HFF-Myc (cell line): ENCODE measurements at places on chromosomes 5 and 9.

DNA sequence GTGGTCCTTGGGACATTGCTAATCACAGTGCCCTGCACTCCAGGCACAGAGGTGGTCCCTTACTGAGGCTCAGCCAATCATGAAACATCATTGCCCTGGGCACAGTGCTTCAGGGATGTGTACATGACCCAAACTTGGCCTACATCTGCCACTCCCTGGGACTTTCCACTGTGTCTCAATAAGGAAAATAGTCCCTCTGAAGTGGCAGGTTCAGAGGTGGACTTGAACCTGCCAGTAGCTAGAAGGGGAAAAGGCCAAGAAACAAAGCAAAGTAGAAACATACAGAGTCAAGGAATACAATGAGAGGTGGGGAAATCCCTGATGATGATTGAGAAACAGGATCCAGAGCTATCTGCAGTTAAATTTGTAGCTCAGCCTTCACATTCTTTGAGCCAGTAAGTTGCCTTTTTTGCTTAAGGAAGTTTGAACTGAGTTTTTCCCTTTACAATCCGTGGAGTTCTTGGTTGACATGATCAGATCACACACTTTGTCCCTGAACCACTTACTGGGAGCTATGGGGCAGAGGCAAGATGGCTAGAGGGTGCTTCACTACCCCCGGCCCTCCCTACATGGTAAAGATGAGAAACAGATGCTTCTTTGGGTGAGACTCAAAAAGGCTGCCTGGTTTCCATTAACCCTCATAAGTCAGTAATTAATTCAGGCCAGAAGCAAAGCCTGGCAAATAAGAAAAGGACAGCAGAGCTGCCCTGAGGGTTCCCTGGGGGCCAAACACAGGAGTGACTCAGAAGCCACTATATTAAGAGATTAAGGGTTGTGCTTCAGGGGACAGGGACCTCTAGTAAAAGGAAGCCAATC, 57.6 kb downstream of the SH3TC2 start:
- no peak for DNase-seq

DNA sequence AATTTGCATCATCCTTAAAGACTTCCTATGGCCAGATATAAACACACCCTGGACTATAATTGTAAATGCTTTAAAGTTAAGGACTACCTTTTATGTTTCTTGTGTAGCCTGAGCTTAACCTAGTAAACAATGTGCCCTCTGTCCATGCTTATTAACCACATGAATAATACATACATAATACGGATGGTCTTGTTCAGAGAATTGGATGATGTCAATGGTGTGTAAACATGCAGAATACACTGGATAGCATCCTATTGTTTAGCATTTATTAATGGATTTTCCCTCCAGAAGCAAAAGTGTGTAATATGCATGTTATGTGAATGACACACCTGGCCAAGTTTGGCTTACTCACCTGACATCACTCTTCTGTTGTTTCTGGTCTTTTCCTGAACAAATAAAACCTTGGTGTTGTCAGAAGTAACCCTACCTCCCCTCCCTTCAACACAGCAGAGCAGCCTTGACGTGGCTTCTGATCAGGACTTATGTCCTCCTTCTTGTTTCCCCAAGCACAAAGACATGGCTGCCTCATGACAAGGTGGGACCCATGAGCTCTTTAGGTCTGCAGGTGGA, 517.9 kb downstream of the MTRR start:
- no peak for DNase-seq

- no peak for DNase-seq
Measured at GRCh38 chr5:58245476-58245840, 214.4 kb downstream of the PLK2 start.

DNA sequence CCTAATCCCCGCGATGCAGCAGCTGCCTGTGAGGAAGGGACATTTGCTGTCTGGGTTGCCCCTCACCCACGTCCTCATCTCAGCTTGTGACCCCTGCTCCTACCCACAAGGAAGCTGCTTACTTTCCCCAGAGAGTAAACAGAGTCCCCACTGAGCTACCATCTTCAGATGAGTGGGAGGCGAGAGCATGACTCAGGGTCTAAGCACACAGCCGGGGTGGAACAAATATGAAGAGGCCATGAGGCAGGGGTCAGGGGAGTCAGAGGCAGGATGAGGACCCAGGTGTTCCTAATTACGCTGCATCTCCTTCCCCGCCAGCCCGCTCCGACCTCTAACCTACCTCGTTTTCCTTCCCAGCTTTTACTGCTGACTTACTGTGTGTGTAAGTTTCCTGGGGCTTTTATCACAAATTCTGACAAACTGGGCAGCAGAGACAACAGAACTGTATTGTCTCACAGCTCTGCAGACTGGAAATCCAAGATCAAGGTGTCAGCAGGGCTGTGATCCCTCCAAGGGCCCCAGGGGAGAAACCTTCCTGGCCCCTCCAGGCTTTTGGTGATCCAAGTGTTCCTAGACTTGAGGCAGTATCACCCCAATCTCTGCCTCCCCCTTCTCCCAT, 94.0 kb upstream of the DNAH5 start:
- DNase-seq, result peak; percentile 94

GRCh38 chr5:169861934-169862333, 118.4 kb downstream of the INSYN2B start:
- DNase-seq, result no peak

DNA sequence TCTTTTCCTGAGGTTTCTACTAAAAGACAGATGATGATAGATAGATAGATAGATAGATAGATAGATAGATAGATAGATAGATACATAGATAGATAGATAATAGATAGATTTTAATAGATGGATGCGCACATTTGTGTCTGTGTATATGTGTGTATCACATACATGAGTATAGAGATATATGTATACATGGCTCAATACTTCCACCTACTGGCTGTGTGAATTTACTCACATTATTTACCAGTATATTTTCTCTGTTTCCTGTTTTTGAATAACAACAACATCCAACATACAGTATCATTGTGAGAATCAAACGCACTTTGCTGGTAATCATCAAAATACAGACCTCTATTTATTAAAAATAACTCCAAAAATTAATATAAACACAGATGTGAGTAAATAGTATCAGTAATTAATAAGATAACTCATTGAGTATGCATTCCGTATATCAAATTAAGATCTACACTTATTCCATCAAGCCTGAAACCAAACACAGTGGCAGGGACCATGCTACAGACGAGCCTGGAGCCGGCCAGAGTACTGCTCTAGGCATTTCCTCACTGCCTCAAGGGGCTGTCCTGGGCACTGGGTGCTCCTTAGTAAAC, 338.0 kb downstream of the SEMA5A start:
- no peak for DNase-seq

GRCh38 chr9:79798450-79798849, 226.7 kb downstream of the TLE4 start:
- DNase-seq, result no peak

- no peak for DNase-seq
Measured at GRCh38 chr9:120360046-120360445, 219.9 kb downstream of the CDK5RAP2 start.

DNA sequence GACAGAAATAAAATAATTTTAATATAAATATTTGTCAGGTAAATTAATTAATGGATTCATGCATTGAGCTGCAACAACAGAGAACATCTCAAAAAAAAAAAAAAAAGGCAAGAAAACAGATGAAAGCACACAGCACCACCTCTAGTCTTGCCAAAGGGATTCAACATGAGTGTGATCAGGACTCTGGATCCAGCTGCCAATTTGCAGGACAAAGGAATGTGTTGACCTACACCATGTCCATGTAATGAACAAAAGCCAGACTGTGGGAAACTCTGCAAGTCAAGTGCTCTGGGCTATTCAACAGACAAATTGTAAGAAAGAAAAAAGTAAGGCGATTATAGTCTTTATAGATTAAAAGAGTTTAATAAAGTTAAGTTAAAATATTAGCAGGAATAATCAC, 769.3 kb downstream of the TLR4 start:
- DNase-seq, result no peak

- no peak for DNase-seq
Measured at GRCh38 chr5:112711436-112711835, 26.2 kb upstream of the APC start.
